Thyroid gland (tissue), 4 donors: ENCODE measurements at places on chromosomes 6 and 20. TPM values are rescaled to one million over a fixed set of nuclear protein-coding genes. Genes with fewer than 3 reads are reported as not detected.

DNA sequence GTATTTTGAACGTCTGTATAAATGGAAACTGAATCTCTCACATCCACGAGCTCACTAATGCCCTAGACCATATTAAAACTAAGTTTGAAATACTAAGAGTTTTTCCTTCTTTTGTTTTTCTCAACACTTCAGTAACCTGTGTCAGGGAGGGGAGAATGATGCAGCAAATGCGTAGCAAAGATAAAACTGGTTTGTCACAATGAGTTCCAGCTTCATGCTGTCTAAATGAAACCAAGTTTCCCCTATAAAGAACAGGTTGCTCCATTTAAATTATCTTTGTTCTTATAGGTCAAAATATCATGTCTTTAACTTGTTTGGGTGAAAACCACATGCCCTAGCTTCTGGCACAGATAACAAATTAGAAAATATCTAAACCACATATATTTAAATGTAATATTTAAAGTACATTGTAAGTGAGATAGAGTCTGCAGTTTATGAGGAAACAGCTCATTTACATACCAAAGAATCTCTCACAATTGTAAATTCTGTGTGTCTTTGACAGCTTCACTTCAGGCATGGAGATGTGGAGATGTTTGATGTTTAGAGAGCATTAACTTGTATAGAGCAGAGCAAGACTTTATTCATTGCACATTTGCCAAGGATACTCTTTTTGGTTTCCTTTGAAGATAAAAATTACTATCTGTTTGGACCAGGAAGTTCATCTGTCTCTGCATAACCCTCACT is 7.3 kb downstream of the TRDN start:
- no peak for DNase-seq

- DNase-seq, result peak; percentile 35
These were observed 77.0 kb downstream of the ATXN1 start for GRCh38 chr6:16684195-16684689.

GRCh38 chr6:69813508-69813907 is 16.7 kb upstream of the LMBRD1 start:
- no peak for DNase-seq

Gene MOG
- total RNA-seq, result not detected

Gene LAMA2
- 41.4 TPM for total RNA-seq
